CD4-positive, alpha-beta T cell treated with Interleukin-4 for 1 hour (primary cell): ENCODE measurements at places on chromosomes 3 and 15.

- no peak for DNase-seq
Observed at GRCh38 chr3:10763817-10764258, 52.2 kb upstream of the SLC6A11 start.

GRCh38 chr3:187843654-187844053 is 98.4 kb upstream of the BCL6 start:
- DNase-seq = no peak

GRCh38 chr3:48372377-48372770 is 355 bp downstream of the FBXW12 start:
- no peak for DNase-seq

GRCh38 chr15:101563176-101563796 is 73.8 kb upstream of the PCSK6 start:
- no peak for DNase-seq

DNA sequence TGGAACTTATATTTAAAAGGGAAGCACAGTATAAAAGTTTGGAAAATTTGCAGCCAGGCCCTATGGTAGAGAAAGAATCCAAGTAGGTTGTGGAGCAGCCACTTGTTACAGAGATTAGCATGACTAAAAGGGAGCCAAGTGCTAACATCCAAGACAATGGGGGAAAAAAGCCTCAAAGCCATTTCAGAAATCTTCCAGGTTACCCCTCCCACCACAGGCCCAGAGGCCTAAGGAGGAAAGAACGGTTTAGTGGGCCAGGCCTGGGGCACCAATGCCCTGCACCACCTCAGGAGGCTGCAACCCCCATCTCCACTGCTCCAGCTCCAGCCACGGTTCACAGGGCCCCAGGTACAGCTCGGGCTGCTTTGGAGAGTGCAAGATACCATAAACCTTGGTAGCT is 69.9 kb downstream of the IGF2BP2 start:
- DNase-seq = no peak

DNA sequence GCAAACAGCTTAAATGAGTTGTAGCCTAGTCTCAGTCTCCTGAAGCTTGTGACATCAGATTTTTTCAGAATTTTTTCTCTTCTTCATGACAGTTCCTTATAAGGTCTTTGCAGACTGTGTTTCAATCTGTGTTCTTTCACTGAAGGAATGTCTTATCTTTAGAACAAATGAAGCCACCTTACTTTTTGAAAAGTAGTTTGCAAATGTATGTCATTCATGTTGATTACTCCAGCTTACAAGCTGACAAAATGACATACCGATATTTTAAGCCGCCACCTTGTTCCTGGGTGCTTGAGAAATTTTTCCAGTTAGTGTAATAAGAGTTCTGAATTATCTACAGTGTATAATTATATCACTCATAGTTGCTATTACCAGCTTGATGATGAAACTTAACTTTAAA is 57.0 kb downstream of the ASTE1 start:
- no peak for DNase-seq

DNA sequence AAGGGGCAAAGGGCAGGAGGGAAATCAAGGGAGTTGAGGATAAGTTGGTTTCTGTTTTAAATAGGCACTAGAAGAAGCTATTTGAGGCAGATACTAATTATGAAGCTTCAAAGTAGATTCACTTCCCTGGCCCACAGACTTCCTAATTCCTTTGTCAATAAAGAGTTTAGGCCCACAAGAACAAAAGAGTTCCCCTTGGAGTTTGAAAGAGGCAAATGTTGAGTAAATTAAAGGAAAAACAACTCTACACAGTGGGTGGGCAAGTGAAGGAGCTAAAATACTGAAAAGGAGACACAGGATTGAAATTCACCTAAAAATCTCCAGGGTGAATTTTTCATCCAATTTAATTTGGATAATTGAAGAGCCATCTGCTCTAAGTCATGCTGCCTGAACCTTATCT is 411.7 kb upstream of the RORA start:
- no peak for DNase-seq

DNA sequence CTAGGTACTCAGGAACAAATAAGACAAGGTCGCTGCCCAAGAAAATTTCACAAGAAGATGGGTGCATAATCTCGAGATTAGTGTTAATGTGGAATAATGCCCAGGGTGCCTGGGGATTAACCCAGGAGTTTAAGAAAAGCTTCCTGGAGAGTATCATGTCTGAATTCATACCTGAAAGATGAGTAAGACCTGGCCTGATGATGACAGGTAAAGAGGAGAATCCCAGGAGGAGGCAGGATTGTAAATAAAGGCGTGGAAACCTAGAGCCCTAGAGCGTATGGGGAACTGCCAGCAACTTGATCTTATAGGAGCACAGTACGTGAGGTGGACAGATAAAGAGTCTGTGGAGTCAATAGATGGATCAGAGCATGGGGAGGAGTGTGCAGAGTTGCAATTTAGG is 43.0 kb downstream of the ARRDC4 start:
- no peak for DNase-seq

- DNase-seq = no peak
Observed at GRCh38 chr3:86814321-86814720, 176.6 kb downstream of the VGLL3 start.

DNA sequence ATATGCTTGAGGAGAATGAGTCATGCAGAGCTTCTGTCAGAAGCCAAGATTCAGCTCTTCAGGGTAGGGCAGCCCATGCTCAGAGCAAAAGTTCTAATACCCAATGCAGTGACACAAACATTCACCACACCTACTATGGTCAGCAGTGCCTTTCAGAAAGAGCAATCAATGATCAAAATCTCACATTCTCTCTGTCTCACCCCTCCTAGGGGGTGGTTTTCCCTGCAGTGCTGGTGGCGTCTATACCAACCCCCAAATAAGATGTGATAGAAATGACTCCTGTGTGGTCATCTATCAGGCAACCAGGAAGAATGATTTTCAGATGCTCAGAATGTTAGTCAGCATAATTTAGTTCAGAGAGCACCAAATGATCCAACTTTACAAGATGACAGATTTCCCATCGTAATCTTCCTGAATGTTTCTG is 385.3 kb downstream of the NTRK3 start:
- no peak for DNase-seq

- peak; percentile 47 for DNase-seq
Observed at GRCh38 chr3:36891701-36892160, 53.1 kb downstream of the TRANK1 start.

GRCh38 chr3:172185907-172186306 is 146.5 kb downstream of the FNDC3B start:
- DNase-seq = no peak

GRCh38 chr3:105187344-105187743 is 179.4 kb upstream of the ALCAM start:
- no peak for DNase-seq

DNA sequence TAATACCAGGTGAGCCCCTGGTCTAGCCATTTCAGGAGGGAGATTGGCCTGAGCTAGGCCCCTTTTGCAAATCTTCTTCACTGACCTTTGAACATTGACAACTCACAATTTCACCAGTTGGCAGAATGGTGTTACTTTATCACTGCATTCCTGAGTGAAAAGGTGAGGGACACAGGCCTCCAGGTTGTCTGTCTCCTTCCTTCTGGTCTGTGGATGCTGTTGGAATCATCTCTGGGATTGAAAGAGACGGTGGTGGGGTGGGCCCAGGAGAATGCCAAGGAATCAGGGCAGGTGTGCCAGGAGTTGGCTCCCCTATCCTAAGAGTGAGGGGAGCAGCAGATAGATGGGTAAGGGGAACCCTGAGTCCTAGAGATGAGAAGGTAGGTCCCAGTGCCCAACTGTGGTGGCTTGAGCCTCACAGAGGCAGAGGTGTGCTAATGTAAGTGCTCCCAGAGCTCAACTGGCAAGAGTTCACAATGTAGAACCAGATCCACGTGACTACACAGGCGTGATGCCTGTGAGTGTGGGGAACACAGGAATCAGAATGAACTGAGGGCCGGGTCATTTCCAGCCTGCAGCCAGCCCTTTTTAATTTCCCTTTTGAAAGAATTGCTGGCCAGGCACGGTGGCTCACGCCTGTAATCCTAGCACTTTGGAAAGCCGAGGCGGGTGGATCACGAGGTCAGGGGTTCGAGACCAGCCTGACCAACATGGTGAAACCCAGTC is 11.2 kb downstream of the C3orf62 start:
- no peak for DNase-seq

DNA sequence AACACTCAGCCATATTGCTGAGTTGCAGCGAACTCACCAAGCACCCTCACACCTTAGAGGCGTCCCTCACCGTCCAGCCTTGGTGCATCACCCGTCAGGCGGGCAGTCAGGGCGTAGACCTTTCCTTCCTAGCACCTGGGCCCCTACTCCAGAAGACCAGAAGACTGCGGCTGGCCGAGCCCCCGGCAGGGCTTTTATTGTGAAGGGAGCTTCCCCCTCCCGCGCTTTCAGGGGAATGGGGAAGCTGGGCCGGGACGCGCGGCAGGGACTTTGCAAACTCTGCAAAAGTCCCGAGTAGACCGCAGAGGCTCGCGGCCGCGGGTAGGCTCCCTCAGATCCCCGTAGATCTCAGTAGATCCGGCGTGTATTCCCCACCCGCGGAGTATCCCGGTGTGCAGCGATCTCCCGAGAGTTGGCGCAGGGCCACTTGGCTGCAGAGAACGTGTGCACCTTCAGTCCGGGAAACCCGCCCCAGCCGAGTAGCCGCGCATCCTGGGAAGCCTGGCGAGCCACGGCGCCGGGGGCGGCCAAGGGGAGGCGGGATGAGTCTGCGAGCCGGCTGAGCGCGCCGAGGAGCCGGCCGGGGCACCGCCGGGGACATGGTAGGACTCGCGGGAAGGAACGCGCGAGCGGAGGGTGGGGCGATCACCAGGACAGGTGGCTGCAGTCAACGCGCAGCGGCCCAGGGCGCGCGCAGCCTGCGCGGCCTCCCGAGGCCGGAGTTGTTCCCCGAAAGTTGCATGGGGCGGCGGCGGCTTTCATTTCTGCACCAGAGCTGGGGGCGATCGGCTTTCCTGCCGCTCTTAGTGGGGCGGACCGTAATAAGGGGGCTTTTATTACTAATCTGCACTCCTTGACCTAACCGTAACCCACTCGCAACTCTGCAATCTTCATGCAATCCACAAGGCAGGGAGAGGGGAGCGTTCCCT is at the start of gene GASK1A:
TSS of gene GASK1A (plus strand) at position 268 of the 929 bp plus-strand sequence. CDS start at position 600, 332 bp downstream.
- no peak for DNase-seq

DNA sequence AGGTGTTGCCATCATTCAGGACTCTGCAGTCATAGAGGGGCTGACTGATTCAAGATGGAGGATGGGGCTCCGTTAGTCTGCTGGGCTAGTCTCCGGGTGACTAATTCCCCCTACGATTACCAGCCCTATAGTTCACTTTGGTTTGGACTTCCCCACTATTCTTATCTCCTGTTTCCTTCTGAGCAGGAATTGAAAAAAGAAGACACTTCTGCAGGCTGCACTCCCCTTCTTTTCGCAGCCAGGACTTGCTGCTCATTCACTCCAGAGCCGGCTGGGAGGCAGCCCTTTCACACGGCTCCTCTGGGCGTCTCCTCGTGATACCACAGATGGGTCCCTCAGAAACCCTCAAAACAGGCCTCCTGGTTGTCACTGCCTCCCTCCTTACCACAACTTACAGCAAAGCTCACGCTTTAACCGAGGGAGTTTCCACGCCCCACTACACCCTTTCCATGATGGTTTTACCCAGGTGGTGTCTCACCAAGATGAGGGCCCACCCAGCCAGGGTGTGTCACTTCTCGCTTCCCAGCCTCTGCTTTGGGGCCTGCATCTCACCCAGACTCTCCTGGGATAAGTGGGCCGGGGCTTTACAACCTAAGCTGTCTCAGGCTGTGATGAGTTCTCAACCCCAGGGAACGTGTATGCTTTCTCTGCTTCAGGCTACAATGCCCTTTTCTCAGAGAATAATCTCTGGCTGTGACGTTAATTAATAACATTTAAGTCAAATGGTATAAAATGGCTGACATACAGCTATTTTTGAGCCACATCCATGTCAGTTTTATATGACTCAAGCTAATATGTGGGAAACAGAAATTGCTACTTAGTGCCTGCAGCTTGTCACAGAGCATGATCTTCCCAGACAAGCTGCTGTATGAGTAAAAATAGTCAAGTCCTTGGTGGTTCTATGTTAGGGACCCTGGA is 11.9 kb downstream of the CX3CR1 start:
- DNase-seq = peak; percentile 84

DNA sequence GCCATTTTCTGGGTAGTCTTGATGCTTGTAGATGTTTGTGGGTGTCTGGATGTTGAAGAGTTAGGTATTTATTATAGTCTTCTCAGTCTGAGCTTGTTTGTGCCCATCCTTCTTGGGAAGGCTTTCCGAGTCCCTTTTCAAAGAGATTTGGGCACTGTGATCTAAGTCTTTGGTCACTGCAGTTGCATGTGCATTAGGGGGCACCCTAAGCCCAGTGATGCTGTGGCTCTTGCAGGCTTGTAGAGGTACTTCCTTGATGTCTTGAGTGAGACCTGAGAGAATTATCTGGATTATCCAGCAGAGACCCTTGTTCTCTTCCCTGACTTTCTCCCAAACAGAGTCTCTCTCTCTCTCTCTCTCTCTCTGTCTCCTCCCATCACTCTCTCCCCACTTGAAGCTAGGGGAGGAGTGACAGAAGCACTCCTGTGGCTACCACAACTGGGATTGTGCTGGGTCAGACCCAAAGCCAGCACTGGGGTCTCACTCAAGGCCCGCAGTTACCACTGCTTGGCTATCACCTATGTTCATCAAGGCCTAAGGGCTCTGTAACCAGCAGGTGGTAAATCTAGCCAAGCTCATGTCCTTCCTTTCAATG is 68.5 kb downstream of the TMCO5A start:
- peak; percentile 63 for DNase-seq

- no peak for DNase-seq
Observed at GRCh38 chr3:27093771-27094170, 275.4 kb downstream of the NEK10 start.

DNA sequence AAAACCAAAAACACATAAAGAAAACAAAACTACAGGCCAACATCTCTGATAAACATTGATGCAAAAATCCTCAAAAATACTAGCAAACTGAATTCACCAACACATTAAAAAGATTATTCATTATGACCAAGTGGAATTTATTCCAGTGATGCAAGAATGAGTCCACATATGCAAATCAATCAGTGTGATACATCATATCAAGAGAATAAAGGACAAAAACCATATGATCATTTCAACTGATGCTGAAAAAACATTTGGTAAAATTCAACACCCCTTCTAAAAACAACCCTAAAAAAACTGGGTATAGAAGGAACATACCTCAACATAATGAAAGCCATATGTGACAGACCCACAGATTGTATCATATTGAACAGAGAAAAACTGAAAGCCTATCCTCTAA is 265.6 kb upstream of the DCBLD2 start:
- DNase-seq = no peak

DNA sequence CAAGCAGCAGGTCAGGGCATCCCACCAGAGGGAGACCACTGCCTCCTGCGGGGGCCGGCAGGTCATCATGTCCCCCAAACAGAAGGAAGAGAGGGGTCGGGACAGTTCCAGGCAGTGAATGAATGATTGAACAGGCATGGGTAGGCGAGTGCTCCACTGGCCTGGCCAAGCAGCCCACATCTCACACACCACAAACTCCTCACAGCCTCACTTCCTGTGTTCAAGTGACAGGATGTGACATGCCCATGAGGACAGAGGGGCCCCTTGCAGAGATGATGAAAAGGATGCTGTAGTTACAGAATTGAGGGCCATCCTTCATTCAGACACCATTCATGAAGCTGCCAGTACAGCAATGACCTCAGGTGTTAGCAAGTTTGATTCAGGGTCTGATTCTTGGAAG is 3.7 kb downstream of the IQSEC1 start:
- peak; percentile 66 for DNase-seq

- peak; percentile 45 for DNase-seq
Observed at GRCh38 chr15:65827065-65827464, 35.0 kb upstream of the DENND4A start.

- DNase-seq = no peak
Observed at GRCh38 chr15:65525622-65526021, 4.6 kb upstream of the HACD3 start.
